Ascending aorta (tissue), 2 donors: ENCODE measurements at places on chromosomes 1 and 21.

DNA sequence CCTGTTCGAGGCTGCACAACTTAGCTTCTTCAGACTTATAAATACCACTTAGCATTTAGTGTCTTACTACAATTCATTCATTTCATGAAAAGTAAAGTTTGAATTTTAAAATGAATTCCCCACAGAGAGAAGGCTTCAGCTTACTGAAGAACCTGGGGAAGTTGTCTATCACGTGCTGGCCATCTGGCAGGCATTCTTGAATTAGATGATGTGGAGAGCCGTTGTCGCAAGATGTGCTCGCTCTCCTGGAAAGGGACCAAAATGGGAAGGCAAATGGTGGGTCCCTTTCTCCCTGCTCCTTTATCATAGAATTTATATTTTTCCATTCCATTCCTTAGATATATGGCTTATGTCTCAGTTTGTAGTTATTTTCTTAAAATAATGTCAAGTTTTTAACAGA is 90.5 kb downstream of the CD247 start:
- DNase-seq: no peak

GRCh38 chr1:160859166-160859565 is 3.5 kb downstream of the CD244 start:
- no peak for DNase-seq

- DNase-seq: no peak
Measured at GRCh38 chr21:34511181-34511580, 829 bp downstream of the KCNE1 start.

DNA sequence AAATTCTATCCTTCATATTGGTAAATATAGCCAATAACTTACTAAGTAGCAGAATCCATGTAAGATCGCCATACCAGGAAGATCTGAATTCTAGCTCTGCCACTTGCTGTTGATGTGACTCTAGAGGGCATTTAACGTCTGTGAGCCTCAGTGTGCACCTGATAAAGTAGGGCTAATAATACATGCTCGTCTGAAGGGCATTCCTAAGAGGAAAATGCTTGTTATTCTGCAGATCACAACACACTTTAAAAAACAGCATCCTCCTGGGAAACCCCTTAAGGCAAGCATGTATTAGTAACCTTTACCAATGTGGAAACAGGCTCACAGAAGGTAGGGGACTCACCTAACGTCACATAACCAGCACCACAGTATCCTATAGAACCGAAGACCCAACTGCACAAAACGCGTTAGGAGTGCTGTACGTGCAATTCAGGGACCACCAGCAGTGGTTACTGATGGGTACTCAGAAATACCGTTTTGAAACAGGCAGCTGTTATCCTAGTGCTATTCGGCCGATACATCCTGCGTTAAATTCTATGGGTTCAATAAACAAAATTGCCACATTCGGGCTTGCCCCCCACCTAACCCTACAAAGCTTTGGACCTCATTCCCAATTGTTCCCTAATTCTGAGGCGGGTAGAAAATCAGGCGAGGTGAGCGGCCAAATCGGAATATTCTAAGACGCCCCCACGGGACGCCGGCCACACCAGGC is 758 bp downstream of the DEPDC1 start:
- no peak for DNase-seq

GRCh38 chr1:115158181-115158580 is 68.9 kb upstream of the TSPAN2 start:
- DNase-seq: no peak

- DNase-seq: no peak
Measured at GRCh38 chr1:76595024-76595423, 272.3 kb upstream of the ST6GALNAC5 start.

- DNase-seq: no peak
Measured at GRCh38 chr1:231190456-231190855, 28.6 kb downstream of the TRIM67 start.

DNA sequence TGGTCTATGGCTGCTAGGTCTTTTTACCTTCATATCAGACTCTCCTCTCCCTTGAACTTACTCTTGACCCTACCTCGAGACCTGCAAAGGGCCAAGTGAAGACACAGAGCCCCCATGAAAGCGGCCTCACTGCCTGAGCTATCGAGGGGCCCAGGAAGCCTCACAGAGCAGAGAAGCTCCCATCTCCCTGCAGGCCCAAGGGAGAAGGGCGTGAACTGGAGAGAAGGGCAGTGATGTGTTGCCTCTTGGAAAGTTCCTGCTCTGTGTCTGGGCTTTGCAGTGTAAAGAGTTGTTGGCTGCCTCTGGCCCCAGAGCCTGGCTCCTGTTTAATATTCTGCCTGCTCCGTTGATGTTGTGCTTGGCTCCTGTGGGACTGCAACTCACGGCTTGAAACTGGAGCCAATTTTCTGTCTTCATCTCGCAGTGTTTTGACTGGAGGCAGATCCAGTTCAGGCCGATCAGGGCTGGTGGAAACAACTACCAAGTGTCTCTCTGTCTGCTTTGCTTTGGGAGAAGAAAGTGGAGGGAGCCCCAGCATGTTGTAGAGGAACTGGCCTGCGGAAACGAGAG is 4.3 kb downstream of the SERTAD4 start:
- peak; percentile 91 for DNase-seq

DNA sequence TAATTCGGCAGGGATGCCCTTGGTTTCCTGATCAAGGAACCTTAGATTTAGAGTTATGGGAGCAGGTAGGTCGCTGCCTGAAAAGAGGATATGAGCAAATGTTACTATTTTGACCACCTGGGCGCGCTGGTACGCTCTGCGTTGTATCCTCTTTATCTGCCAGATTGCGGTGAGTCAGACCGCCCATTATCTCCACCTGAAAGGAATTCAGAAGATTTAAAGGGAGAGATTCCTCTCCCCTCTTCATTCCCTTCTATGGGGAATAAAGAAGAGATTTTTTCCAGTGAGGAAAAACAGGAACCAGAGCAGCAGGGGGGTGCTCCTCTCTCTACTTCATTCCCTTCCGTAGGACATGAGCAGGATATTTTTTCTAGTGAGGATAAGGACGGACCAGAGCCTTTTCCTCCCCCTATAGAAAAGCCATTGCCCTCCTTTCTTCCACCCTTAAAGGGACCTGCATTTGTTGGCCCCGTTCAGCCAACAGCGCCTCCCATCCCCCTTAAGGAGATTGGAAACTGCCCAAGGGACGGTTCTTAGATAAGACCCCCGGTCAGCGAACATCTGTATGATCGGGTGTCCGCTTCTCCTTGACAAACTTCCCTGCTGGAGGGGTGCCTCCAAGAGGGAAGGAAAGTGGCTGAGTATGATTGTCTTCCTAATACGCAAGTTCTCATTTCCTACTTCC is 34.1 kb downstream of the CLCA1 start:
- DNase-seq: no peak

DNA sequence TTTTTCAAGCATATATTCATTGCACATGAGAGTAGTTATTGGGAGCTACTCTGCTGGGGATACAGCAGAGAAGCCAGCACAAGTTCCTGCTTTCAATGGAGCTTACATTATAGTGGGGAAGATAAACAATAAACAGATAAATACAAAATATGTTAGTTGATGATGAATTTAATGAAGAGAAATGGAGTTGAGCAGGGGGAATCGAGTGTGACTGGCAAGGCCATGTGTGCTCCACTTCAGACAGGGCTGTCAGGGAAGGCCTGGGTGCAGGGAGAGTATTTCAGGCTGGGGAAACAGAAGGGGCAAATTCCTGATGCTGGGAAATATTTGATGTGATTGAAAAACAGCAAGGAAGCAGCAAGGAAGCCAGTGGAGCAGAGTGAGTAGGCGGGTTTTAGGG is 21.2 kb upstream of the BRDT start:
- DNase-seq: no peak

- no peak for DNase-seq
Measured at GRCh38 chr1:52756020-52756419, 29.8 kb downstream of the ZYG11B start.

GRCh38 chr1:28194326-28195035 is 18.0 kb upstream of the PTAFR start:
- DNase-seq: peak; percentile 50

DNA sequence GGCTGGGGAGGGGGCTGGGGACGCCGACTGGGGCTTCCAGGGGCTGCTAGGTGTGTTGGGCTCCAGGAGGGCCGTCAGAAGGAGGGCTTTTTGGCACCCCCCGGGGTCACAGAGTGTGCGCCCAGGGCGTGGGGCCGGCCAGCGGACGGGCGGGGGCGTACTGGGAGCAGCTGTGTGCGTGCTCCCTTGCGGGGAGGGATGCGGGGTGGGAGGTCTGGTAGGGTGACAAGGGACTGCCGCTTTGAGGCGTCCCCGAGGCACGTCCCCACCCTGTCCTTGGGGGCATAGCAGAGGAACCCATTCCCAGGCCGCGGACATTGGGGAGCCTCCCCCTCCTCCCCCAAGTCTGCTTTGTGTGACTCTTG is 1.1 kb downstream of the FOXO6 start:
- no peak for DNase-seq

DNA sequence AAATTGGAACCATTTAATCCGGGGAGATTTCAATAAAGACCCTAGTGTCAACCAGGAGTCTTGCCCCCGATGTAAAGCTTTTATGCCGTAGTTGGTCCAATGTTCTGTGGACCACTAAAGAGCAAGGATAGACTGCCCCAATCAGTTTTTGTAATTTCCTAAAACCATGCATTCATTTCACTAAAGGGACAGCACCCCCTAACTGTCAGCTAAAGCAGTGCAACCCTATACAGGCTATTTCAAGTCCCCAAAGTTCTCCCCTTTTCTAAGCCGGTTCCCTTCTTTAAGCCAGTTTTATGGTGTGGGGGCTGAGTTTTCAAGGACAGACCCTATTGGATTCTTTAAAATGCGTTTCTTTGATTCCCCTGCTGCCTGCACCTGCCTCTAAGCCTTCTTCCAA is 12.7 kb upstream of the PDPN start:
- no peak for DNase-seq

GRCh38 chr1:211811126-211811525 is 19.4 kb downstream of the LPGAT1 start:
- DNase-seq: no peak

GRCh38 chr1:62336995-62337705 is 17.9 kb upstream of the KANK4 start:
- no peak for DNase-seq

DNA sequence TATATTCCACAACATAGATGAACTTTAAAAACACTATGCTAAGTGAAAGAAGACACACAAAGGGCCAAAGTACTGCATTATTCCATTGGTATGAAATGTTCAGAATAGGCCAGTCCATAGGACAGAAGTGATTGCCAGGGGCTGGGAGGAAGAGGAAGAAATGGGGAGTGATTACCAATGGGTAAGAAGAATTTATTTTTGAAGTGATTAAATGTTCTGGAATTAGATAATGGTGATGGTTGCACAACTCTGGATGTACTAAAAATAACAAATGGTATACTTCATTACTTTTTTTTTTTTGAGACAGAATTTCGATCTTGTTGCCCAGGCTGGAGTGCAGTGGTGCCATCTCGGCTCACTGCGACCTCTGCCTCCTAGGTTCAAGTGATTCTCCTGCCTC is 61.7 kb downstream of the CHD5 start:
- no peak for DNase-seq

DNA sequence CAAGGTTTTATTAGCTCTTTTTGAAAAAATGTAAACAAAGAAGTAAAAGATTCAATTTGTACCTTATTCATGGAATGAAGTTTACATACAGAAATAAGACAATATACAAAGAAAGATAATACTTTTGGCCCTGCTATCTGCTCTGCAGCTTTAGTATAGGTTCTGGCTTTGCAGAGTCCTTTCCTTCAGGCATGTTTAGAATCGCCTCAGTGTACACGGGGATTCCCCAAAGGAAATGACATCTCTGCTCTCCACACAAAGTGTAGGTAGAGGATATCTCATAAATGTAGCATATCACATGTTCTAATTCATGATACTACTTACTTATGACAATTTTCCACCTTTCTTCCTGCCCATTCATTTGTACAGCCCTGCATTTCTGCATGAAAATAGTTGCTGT is 222.6 kb upstream of the DPYD start:
- no peak for DNase-seq

DNA sequence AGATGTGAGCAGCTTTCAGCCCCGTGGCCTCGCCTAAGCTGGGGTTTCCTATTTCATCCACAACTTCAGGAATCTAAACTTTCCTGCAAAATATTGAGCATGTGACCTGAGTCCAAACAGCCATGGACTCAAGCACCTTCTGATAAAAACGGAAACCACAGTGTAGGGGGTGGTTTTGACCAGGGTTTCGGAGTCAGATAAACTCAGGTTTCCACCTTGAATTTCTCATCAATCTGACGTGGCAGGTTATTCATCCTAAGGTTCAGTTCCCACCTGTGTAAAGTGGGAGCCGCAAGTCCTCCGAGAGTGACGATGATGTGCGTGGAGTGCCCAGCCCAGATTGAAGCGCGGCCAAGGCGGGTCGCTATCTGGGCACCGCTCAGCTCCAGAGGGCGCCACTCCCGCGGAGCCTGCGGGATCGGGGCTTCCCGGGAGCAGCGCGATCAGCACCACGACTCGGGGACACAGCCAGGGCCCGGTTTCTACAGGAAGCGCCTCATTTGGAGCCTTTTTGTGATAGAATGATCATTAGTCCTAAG is 871 bp upstream of the ETS2 start:
- DNase-seq: no peak

- DNase-seq: no peak
Measured at GRCh38 chr21:16913010-16913409, 599.8 kb upstream of the CXADR start.

DNA sequence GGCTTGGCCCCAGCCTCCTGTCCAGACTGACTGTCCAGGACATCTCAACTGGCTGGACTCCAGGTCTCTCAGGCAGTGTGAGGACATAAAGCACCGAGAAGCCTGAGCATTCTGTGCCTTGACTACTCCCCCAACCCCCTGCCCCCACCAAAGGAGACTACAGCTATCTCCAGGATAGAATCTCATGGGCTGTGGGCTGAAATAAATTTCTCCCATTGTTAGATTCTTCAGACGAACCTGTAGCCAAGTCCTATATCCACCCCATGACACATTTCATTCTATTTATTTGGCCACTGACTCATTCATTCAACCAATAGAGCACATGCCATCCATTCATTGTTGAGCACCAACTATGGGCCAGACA is 11.4 kb downstream of the VWA5B1 start:
- DNase-seq: no peak

GRCh38 chr1:203306965-203307541 is 1.7 kb downstream of the BTG2 start:
- no peak for DNase-seq

- no peak for DNase-seq
Measured at GRCh38 chr1:187129132-187129531, 300.4 kb downstream of the PLA2G4A start.

- DNase-seq: no peak
Measured at GRCh38 chr1:147853391-147853790, 49.2 kb upstream of the GJA8 start.

DNA sequence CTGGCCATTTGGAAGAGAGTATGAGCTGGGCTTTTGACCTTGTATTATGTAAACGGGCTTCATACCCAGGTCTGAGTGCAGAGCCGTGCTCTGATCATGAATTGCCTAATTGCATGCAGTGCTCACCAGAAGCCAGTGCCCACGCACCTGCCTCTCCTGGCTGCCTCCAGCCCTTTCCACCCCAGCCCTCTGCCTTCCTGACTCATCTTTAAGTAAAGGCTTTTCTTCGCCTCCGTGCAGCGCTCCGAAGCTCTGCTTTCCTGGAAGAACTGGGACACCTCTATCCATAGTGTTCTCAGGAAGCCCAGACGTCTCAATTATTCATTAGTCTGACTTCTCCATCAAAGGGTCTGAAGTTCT is 413.7 kb downstream of the PTPRU start:
- peak; percentile 46 for DNase-seq
